Epithelial cell of prostate (primary cell): ENCODE measurements at places on chromosomes 13 and 19.

GRCh38 chr19:31290931-31291590 is 58.2 kb downstream of the TSHZ3 start:
- no peak for DNase-seq

GRCh38 chr13:79501538-79502232 is 20.7 kb downstream of the NDFIP2 start:
- DNase-seq = no peak

- no peak for DNase-seq
Observed at GRCh38 chr13:31101472-31102170, 60.1 kb downstream of the HSPH1 start.

- DNase-seq = no peak
Observed at GRCh38 chr13:94972262-94972661, 259.9 kb upstream of the SOX21 start.

DNA sequence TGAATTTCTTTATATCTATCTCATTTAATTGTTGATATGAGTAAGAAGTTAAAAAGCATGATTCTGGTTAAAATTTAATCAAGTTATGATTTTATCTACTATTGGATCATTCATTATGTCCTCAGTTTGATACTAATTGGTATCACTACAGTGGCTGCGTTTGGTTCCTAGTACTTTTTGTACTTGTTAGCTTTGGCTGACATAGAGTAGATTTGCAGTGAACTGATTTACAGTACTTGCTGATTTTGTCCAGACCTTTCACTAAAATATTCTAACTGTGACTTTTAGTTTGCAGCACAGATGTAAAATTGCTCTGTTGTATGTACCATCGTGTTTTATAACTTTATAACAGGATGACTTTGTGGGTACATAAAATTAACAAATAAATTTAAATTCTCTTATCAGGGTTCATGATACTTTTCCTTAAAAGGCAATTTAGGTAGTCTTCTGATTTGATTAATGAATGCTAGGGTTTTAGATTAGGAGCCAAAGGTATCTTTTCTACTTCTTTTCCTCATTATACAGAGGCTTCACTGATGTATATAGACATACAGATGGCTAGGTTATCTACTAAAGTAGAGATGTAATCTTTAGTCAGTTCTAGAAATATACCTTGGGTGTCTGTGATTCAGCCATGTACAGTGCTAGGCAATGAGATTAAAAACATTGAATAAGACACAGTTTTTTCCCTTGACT is 8.7 kb downstream of the UCHL3 start:
- DNase-seq = no peak

- no peak for DNase-seq
Observed at GRCh38 chr19:55673465-55673864, 1.6 kb upstream of the EPN1 start.

- no peak for DNase-seq
Observed at GRCh38 chr13:24660023-24660741, 20.0 kb upstream of the ATP12A start.

DNA sequence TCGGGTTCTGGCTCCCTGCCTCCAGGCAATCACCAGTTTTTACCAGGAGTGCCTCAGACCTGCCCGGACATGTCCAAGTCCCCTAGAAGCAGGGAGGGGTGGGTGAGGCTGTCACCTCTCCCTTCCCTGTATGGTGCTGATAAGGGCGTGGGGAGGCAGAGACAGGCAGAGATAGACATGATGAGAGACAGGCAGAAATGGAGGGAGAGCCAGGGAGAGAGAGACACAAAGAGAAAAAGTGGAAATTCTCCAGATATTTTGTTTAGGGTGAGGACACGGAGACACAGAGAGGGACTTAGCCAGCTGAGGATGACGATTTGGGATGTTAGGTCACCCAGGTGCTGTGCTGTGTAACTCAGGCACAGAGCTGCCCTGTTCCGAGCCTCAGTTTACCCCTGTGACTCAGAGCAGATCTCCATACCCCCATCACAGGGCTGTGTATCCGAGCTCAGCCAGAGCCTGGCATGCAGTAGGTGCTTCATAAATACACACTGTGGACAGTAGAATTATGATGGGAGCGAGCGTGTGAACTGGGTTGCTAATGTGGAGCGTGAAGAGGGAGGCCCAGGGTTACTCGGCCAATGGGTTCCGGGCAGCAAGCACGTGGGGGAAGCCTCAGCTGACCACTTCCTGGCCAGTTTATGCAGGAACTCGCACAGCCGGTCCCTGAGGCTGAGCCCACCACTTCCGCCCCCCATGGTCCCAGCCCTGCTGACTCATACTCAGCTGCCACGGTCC is 11.9 kb upstream of the GDF15 start:
- DNase-seq = peak; percentile 74

GRCh38 chr19:29843180-29844051 is 31.6 kb downstream of the CCNE1 start:
- DNase-seq = no peak

DNA sequence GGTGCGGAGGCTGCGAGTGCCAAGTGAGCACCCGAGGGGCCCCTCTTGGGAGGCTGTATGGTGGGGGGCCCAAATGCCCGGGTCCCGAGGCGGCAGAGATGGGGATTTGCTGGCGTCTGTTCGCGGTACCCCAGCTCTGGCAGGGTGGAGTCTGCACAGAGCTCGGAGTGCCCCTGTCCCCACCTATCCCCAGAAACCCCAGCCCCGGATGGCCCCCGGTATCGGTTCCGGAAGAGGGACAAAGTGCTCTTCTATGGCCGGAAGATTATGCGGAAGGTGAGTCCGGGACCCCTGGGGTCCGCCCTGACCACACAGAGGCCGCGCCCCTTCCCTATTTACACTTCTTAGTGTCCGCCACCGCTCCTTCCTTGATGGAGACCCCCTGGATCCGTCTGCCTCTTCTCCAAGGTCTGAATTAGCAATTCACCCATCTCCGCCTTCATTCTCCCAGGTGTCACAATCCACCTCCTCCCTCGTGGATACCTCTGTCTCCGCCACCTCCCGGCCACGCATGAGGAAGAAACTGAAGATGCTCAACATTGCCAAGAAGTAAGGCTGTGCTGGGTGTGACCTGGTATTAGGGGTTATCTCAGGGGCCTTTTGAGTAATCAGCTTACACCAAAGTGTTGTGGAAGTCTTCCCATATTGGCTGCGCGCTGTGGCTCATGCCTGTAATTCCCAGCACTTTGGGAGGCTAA is 630 bp downstream of the PNPLA6 start:
- no peak for DNase-seq

DNA sequence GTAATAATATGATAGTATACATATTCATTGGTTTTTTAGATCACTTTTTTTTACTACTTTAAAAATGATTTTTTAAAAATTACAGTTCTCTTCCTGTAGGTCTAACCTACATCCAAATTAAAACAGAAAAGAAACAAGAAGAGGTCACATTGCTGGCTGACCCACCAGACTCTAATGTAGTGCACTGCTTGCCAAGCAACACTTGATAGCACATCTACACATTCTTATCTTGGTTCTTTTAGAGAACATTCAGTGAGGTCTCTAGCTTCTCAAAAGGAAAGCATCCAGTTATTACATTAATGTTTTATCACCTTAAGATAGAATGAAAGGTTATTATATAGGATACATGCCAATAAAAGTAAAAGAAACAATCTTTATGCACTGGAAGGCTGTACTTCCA is 35.6 kb downstream of the NDFIP2 start:
- no peak for DNase-seq

- no peak for DNase-seq
Observed at GRCh38 chr13:79770056-79770455, 289.1 kb downstream of the NDFIP2 start.

GRCh38 chr19:4676955-4677731 is 7.0 kb upstream of the MYDGF start:
- DNase-seq = no peak

- no peak for DNase-seq
Observed at GRCh38 chr13:106489849-106490568, 45.5 kb downstream of the EFNB2 start.

DNA sequence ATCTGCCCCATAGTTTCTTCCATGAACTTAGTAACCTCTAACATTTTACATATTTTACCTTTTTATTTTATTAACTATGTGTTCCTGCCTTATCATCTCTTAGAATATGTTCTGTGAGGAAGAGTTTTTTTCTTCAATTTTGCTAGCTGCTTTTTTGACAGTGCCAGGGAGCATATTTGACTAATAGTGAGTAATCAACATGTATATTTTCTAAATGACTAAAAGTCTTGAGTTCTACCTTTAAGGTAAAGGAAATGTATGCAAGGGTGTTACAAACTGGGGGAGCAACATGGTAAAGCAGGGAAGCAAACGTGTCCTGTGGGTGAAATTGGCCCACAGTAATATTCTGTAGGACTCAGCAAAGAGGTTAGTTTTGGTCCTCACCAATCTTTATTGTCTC is 165.5 kb downstream of the NBEA start:
- no peak for DNase-seq

GRCh38 chr19:29665826-29666577 is 741 bp downstream of the PLEKHF1 start:
- no peak for DNase-seq

GRCh38 chr19:489418-490196 is 6.7 kb upstream of the MADCAM1 start:
- no peak for DNase-seq

DNA sequence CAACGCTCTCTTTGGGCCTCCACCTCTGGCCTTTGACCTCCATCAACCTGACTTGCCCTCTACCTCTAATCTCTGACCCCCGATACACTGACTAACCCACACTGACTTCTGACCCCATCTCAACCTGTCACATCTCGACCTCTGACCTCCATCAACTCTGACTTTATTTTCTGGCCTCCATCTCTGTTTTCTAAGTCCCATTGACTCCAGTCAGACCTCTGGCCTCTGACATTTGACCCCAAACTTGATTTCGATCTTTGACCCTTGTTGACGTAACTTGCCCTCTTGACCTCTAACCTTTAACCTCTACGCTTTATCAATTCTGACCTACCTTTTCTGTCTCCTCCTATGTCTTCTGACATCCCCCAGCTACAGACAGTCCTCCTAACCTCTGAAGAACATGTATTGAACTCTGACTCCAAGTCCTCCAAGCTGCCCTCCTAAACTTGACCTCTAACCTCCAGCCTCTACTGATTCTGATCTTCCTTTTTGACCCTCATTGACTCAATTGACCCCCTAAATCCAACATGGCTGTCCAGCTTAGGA is 780 bp downstream of the ACP4 start:
- DNase-seq = no peak

- DNase-seq = no peak
Observed at GRCh38 chr13:20407759-20408158, 117.9 kb downstream of the CRYL1 start.

DNA sequence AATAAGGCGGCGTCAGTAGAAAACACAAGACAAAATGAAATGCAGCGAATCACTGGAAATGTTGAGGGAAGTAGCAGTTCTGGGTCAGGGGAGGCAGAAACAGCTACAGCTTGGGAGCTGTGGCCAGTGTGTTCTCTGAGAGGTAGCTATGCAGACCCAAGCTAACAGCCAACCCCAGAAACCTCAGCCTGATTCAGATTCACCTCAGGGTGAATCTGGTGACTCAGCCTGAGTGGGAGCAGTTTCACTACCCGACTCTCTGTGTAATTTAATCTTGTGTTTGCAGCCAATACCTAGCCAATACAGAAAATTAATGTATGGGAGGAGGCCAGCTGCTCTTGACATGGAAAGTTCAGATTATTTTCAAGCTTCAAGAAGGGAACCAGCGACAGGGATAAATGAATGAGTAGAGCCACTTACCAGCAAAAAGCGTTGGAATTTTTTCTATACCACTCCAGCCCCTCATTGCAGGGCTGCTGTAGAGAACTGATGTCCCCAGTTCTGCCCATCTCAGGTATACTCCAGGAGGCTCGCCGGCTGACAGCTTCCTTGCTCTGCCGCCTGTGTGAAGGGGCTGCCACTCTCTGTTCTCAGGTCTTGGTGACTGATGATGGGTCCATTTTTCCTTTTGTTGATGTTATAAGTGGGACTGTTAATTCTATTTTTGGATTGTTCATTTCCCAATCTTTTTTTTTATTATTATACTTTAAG is 8.9 kb downstream of the IGFL3 start:
- peak; percentile 72 for DNase-seq

DNA sequence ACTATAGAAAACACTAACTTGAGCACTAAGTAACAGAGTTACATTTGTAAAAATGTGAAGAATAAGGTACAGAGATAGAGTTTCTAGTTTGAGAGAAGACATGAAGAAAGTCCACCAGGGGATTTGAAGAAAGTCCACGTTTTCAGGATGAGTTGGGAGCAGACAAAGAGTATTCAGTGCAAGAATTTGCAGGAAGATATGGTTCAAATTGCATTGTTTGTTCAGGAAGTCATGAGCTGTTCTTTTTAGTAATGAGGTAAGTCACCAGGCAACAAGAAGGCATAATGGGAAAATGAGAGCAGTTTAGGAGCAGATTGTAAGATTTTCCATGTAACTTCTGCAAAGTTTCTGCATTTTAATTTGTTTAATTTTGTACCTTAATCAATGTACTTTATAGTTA is 618.0 kb downstream of the DACH1 start:
- DNase-seq = no peak

GRCh38 chr13:38784036-38784880 is 97.4 kb downstream of the FREM2 start:
- DNase-seq = no peak

DNA sequence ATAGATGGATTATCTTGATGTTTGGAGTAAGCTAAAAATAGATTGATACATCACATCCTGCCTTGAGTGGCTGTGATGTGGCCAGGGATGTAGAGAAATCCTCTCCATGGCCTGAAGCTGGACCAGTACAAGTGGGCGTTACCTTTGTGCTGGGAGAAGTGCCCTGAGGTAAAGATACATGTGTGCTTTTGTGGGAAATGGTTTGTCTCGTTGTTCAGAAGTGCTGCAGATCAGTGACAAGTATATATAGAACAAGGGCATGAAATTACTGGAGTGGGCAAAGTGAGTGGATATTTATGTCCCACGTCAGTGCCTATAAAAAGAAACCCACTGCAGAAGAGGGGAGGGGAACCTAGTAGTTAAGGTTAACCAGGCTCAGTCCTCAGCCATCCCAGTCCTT is 12.2 kb upstream of the ZNF304 start:
- DNase-seq = no peak

DNA sequence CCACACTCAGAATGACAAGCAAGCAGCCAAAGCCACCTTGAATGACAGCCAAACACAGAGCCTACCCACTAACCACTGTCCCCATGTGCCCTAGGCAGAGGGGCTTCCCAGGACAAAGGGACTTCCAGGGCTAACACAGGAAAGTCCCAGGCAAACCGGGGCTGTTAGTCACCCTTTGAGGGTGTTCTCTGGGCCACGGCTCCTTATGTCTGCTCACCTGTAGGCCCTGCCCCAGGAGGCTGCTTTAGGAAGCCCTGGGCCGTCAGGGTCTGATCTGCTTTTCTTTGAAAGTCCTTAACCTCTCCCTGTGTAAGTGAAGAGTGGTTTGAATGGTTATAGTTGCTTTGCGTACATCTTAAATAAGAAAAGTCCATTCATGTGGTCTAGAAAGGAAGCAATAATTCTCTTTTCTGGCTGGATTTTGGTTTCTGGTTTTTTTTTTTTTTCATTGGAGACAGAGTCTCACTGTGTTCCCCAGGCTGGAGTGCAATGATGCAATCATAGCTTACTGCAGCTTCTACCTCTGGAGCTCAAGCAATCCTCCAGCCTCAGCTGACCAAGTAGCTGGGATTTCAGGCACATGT is 161.4 kb downstream of the EFNB2 start:
- no peak for DNase-seq
